ENCODE measurements at places on chromosomes 3 and 15. TPM values are rescaled to one million over a fixed set of nuclear protein-coding genes. Genes with fewer than 3 reads are reported as not detected.

DNA sequence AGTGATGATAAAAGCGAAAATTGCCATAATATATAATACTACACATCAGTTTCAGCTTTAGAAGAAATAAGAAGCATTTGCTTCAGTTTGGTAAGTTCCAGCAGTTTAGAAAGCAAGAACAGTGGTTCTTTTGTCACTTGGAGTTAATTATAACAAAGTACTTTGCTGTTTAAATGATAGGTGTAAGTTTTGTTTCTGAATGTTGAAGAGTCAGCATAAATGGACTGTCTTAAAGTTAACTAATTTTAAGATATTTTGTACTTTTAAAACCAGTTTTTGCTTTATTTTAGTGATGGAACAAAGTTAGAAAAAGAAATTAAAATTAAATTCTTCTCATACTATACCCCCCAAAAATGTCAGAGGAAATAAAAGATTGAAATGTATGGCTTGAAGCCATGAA, 24.6 kb downstream of the CHCHD6 start:
- H3K27ac ChIP-seq: no peak overlapping the region
- H3K4me1 ChIP-seq: no peaks in the 10 kb centered on the region
- H3K4me3 ChIP-seq: no peak overlapping the region
- H3K27me3 ChIP-seq: no peaks in the 10 kb centered on the region
- no peak for DNase-seq

- no peak for DNase-seq
- no peak overlapping the region for H3K27ac ChIP-seq
- no peaks in the 10 kb centered on the region for H3K36me3 ChIP-seq
- no peaks in the 10 kb centered on the region for H3K4me1 ChIP-seq
- H3K4me3 ChIP-seq: no peak overlapping the region
- H3K27me3 ChIP-seq: no peaks in the 10 kb centered on the region
Observed at GRCh38 chr3:36060950-36061349, 319.4 kb upstream of the STAC start.

- no peak for DNase-seq
- H3K27me3 ChIP-seq: no peaks in the 10 kb centered on the region
- no peaks in the 10 kb centered on the region for H3K4me1 ChIP-seq
- H3K4me3 ChIP-seq: no peak overlapping the region
- H3K27ac ChIP-seq: no peak overlapping the region
Observed at GRCh38 chr3:102896851-102897621, 462.2 kb downstream of the ZPLD1 start.

GRCh38 chr3:122825460-122825859, 30.6 kb downstream of the SLC49A4 start:
- no peaks in the 10 kb centered on the region for H3K4me1 ChIP-seq
- no peaks in the 10 kb centered on the region for H3K36me3 ChIP-seq
- no peak overlapping the region for H3K4me3 ChIP-seq
- H3K27ac ChIP-seq: no peak overlapping the region
- no peaks in the 10 kb centered on the region for H3K27me3 ChIP-seq

- no peaks in the 10 kb centered on the region for H3K4me1 ChIP-seq
- H3K27ac ChIP-seq: no peak overlapping the region
- H3K27me3 ChIP-seq: no peaks in the 10 kb centered on the region
- no peaks in the 10 kb centered on the region for H3K36me3 ChIP-seq
- no peak for DNase-seq
Observed at GRCh38 chr15:55334997-55335396, 16.0 kb downstream of the PIGB start.

DNA sequence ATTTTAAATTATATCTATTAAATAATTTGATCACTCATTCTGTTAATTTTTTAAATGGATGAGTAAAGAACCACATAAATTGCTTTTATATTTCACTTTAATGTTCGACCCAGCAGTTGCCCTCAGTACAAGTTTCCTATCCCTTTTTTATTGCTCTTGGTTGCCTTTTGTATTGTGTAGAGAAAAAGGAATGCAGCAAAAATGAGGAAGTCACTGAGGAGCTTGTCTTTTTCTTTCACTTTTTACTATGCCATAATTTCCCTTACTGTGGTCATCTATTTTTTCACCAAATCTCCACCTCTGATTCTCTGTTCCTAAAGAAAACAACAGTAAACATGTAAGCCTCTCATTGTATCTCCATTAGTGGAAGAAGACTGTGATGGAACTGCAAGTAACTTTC, 122.7 kb downstream of the B3GALNT1 start:
- H3K4me3 ChIP-seq: no peak overlapping the region
- peaks cover 3% of the 10 kb centered on the region for H3K4me1 ChIP-seq
- no peak for DNase-seq
- no peaks in the 10 kb centered on the region for H3K27me3 ChIP-seq
- H3K27ac ChIP-seq: no peak overlapping the region

- DNase-seq: no peak
- H3K4me1 ChIP-seq: no peaks in the 10 kb centered on the region
- H3K27me3 ChIP-seq: no peaks in the 10 kb centered on the region
- H3K27ac ChIP-seq: no peak overlapping the region
- H3K36me3 ChIP-seq: no peaks in the 10 kb centered on the region
Observed at GRCh38 chr15:94703596-94703995, 472.2 kb downstream of the MCTP2 start.

GRCh38 chr3:138467931-138468330, 33.5 kb downstream of the ESYT3 start:
- H3K4me1 ChIP-seq: no peaks in the 10 kb centered on the region
- H3K27ac ChIP-seq: no peak overlapping the region
- DNase-seq: peak; percentile 6
- no peaks in the 10 kb centered on the region for H3K36me3 ChIP-seq

- no peaks in the 10 kb centered on the region for H3K27me3 ChIP-seq
- no peak overlapping the region for H3K27ac ChIP-seq
- no peak overlapping the region for H3K4me3 ChIP-seq
- H3K36me3 ChIP-seq: no peaks in the 10 kb centered on the region
- H3K4me1 ChIP-seq: no peaks in the 10 kb centered on the region
- DNase-seq: no peak
Observed at GRCh38 chr3:130661140-130661891, 85.3 kb downstream of the PIK3R4 start.

DNA sequence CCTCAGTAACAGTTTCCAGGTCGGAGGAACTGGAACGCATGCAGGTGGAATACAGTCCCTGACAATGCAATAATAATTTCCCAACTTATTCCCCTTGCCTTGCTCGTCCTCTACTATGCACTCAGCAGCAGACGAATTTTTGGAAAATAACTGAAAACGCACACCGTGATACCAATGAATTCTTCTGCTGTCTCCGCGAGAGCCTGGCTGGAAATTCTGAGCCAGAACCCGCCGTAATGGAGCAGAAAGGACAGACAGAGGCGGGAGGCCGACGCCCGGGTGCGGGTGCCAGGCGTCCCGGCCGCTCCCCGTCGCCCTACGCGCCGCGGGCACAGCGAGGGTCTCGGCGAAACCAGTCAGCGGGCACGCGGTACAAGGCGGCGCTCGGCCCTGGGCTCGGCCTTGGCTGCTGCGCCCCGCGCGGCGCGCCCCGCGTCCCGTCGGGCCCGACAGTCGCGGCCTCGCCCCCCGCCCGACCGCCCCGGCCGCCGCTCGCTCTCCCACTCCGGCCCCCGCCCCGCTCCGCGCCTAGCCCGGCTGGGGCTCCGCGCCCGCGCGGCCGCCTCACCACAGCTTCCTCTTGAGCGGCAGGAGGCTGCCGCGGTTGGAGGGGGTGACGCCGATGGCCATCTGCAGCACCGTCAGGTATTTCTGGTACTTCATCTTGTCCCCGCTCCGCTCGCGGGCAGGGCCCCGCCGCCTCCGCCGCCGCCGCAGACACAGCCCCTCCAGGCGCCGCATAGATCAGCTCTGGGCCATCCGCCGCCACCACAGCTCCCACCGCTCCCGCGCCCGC, 114.5 kb upstream of the GOLGA8J start:
- peaks cover 3% of the 10 kb centered on the region for H3K27me3 ChIP-seq
- no peak for DNase-seq
- H3K27ac ChIP-seq: no peak overlapping the region
- H3K4me3 ChIP-seq: no peak overlapping the region

- no peaks in the 10 kb centered on the region for H3K36me3 ChIP-seq
- H3K4me3 ChIP-seq: no peak overlapping the region
- no peaks in the 10 kb centered on the region for H3K27me3 ChIP-seq
- H3K4me1 ChIP-seq: no peaks in the 10 kb centered on the region
- no peak for DNase-seq
Observed at GRCh38 chr15:91393186-91393585, 293.1 kb downstream of the SV2B start.

- H3K4me3 ChIP-seq: no peak overlapping the region
- no peaks in the 10 kb centered on the region for H3K27me3 ChIP-seq
- no peaks in the 10 kb centered on the region for H3K36me3 ChIP-seq
- DNase-seq: no peak
Observed at GRCh38 chr3:39255503-39256325, 24.1 kb downstream of the CX3CR1 start.

- no peak overlapping the region for H3K4me3 ChIP-seq
- DNase-seq: no peak
- no peaks in the 10 kb centered on the region for H3K27me3 ChIP-seq
- no peaks in the 10 kb centered on the region for H3K4me1 ChIP-seq
Observed at GRCh38 chr15:38144921-38145320, 107.7 kb upstream of the SPRED1 start.

GRCh38 chr3:129690963-129691362, 84.5 kb upstream of the PLXND1 start:
- no peak overlapping the region for H3K4me3 ChIP-seq
- peaks cover 25% of the 10 kb centered on the region for H3K4me1 ChIP-seq
- no peak overlapping the region for H3K27ac ChIP-seq
- no peaks in the 10 kb centered on the region for H3K36me3 ChIP-seq
- DNase-seq: no peak

GRCh38 chr15:55231455-55231854, 34.7 kb upstream of the RSL24D1 start:
- peaks cover 13% of the 10 kb centered on the region for H3K4me1 ChIP-seq
- H3K36me3 ChIP-seq: no peaks in the 10 kb centered on the region
- DNase-seq: no peak
- H3K4me3 ChIP-seq: no peak overlapping the region
- H3K27ac ChIP-seq: no peak overlapping the region

GRCh38 chr3:139189943-139190342, 145.3 kb upstream of the PRR23C start:
- H3K4me3 ChIP-seq: no peak overlapping the region
- no peaks in the 10 kb centered on the region for H3K36me3 ChIP-seq
- no peaks in the 10 kb centered on the region for H3K27me3 ChIP-seq
- no peak for DNase-seq

GRCh38 chr15:57156210-57156884, 220.0 kb upstream of the CGNL1 start:
- no peak overlapping the region for H3K27ac ChIP-seq
- H3K36me3 ChIP-seq: no peaks in the 10 kb centered on the region
- no peak overlapping the region for H3K4me3 ChIP-seq
- H3K27me3 ChIP-seq: no peaks in the 10 kb centered on the region
- no peak for DNase-seq

- H3K4me1 ChIP-seq: peaks cover 6% of the 10 kb centered on the region
- no peak overlapping the region for H3K27ac ChIP-seq
- H3K36me3 ChIP-seq: no peaks in the 10 kb centered on the region
- H3K4me3 ChIP-seq: no peak overlapping the region
- no peaks in the 10 kb centered on the region for H3K27me3 ChIP-seq
Observed at GRCh38 chr3:30294241-30294667, 312.1 kb upstream of the TGFBR2 start.

- no peak overlapping the region for H3K27ac ChIP-seq
- H3K36me3 ChIP-seq: no peaks in the 10 kb centered on the region
Observed at GRCh38 chr3:71703797-71704196, 21.4 kb downstream of the EIF4E3 start.

DNA sequence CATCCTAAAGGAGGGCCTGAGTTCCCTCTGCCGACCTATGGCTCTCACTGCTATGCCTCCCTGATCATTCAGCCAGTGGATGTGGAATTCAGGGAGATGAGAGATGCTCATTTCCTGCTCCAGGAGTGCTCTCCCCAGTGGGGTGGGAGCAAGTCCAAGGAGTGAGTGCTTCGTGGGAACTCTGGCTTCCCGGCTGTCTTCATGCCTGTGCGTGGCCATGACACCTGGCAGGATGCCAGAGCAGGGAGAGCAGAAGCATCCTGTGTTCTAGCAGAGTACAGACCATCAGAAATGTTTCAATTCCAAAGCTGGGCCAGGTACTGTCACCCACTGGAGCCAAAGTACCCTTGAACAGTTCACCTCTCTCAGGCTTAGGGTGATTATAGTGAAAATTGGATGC, 45.1 kb downstream of the APH1B start:
- H3K27me3 ChIP-seq: no peaks in the 10 kb centered on the region
- no peak overlapping the region for H3K4me3 ChIP-seq
- DNase-seq: peak; percentile 51
- no peak overlapping the region for H3K27ac ChIP-seq

DNA sequence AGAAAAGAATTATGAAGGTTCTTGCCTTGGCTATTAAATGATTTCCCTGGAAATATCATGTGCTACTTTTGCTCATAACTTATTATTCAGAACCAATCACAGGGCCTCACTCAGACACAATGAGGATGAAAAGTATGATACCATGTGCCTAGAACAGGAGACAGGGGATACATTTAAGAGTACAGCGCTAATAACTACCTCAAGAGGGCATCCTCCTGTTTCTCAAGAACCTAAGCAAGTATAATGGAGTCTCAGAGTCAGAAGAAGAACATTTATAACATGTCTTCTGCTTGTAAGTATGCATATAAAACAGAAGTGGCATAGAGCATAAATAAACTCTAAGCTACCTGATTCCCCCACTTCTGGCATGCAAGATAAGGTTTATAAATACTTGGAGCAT, 125.4 kb upstream of the MME start:
- H3K27me3 ChIP-seq: no peaks in the 10 kb centered on the region
- no peak overlapping the region for H3K27ac ChIP-seq
- no peaks in the 10 kb centered on the region for H3K4me1 ChIP-seq
- H3K4me3 ChIP-seq: no peak overlapping the region

DNA sequence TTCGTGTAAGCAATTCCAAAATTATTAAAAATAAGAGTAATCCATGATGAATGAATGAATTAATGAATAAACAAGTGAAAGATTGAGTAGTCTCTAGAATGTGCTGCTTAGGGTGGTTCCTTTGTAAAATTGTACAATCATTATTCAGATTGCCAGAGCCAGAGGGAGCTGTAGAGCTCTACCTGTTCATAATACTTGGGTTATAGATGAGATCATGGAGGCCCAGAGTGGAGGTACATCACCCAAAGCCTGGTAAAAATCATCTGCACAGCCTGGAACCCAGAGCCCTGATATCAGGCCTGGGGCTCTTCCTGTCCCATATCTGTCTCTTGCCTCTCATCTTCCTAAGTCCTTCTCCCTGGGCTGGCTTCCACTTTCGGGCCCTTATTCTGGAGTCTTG, 297.2 kb downstream of the RPLP1 start:
- no peak overlapping the region for H3K27ac ChIP-seq
- DNase-seq: no peak
- H3K27me3 ChIP-seq: no peaks in the 10 kb centered on the region
- no peaks in the 10 kb centered on the region for H3K36me3 ChIP-seq
- H3K4me1 ChIP-seq: peaks cover 7% of the 10 kb centered on the region

GRCh38 chr3:23743141-23743784, 62.5 kb upstream of the UBE2E1 start:
- no peak for DNase-seq
- H3K27ac ChIP-seq: no peak overlapping the region
- peaks cover 7% of the 10 kb centered on the region for H3K27me3 ChIP-seq
- peaks cover 24% of the 10 kb centered on the region for H3K4me1 ChIP-seq

C3orf70 gene
- 0.99 TPM for total RNA-seq

MORC1 gene
- total RNA-seq: not detected

GOLGA8H gene
- not detected for total RNA-seq

POLR2M gene
- 22.6 TPM for total RNA-seq

OXTR gene
- 0.33 TPM for total RNA-seq

SIDT1 gene
- 8.8 TPM for total RNA-seq

GOLGA8T gene
- total RNA-seq: 0.26 TPM

GABRA5 gene
- total RNA-seq: 0.66 TPM

RARRES1 gene
- 3.0 TPM for total RNA-seq

IL5RA gene
- not detected for total RNA-seq

FBXW12 gene
- total RNA-seq: 23.7 TPM

HAPLN3 gene
- 1.0 TPM for total RNA-seq
